GM13976 (cell line): ENCODE measurements at places on chromosomes 6 and 20.

DNA sequence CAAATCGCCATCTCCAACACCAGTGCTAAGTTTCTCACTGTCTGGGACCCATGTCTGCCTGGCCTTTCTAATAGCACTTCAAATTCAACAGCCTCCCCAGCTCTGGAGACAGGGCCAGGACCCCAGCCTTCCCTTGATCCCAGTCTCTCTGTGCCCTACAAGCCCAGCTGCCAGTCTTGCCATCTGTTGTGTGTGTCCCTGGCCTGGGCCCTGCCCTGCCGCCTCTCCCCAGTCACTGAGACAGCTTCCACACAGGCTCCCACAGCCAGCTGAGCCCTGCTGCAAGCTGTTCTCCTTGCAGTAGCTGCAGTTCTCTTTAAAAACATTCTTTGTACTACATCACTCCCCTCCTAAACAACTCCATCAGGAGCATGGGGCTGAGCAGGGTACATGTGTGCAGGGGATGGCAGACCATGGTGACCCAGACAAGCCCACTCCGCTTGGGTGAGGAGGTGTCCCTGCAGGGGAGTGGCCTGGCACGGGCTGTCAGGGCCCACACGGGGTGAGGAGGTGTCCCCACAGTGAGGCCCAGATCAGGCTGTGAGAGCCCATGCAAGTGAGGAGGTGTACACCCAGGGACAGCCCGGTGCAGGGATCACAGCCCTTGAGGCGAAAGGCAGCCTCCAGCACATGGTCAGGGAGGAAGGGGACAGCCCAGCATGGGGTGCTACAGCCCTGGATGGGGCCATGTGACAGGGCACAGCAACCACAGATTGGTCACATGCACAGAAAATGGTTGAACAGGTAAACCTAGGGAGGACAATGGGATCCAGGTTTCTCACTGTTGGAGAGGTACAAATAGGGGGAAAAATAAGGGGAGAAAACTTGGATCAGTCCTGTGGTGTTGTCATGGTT is 16.2 kb downstream of the CST7 start:
- no peak for DNase-seq

GRCh38 chr20:41393705-41394066 is 27.1 kb upstream of the EMILIN3 start:
- DNase-seq = no peak

DNA sequence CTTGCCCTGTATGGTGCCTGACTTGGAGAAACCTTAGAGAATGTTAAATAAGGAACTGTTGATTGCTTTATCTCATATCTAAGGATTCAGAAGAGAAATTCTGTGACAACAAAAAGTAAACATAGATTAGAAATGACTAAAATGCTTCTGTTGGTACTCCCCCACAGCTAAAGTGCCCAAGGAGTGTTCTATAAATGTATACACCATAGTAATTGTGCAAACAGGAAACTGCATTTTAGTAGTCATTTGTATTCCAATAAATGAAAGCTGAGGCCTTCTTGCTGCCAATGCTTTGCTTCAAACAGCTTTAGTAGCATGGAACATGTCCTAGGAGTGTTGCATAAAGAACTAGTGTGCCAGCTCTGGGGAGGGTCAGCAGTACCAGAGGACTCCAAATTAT is 343.7 kb upstream of the IRAK1BP1 start:
- no peak for DNase-seq

DNA sequence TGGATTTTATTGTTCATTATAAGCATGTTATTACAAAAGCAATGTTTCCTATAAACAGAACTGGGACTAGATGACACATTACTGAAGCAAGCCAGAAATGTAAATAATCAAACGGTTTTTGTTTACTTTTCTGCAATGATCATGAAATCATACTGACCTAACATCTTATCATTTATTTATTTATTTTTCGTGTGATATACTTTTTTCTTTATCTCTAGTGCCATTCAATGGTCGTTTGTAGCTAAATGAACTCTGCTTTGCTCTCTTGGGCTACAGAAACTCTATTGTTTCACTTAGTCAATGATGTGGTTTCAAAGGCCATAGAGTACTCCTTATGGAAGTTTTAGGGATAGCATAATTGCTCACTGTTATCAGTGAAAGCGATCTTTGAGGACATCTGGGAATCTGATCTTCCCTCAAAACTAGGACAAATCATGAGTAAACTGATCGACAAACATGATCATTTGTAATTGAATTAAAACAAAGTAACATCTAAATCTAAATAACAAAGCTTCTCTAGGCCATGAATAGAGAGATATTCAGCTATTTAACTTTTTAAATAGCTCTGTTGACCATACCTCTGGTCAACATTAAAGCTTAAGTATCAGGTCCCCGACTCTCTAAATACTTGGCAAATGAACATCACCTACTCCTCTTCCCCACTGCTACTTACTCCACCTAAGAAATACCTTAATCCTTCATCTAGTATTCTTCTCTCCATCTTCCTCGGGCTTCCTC is 933.4 kb downstream of the TFAP2A start:
- DNase-seq = no peak

- no peak for DNase-seq
Observed at GRCh38 chr20:2109425-2110210, 8.0 kb downstream of the STK35 start.
